AG08396 (cell line): ENCODE measurements at places on chromosomes 7 and 10.

DNA sequence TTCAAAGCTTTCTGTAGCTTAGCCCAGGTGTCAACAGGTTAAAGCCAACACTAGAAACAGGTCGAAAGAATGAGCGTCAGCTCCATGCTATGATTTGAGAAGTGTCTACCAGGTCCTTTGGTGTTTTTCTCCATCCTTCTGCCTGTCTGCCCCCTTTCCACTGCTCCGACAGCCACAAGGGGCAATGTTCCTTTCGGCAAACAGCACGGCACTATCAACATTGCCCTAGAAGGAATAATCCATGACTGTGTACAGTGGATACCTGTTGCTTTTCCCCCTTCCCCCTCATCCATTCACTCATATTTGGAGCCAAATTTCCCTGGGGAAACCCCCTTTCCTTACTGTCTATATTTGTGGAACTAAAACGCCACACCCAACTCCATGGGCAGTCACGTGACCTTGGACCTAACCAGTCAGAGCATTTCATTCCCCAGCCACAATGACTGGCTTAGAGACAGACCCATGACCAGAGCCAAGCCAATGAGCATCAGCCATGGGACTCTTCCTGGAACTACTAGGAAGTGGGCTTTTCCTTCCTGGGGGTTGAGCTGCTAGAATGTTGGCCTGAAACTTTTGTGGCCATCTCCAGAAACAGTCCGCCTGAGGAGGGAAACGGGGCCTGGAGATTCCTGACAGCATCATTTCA is 51.5 kb downstream of the AFAP1L2 start:
- no peak for DNase-seq

- DNase-seq = no peak
Observed at GRCh38 chr7:105849122-105849855, 27.1 kb downstream of the ATXN7L1 start.

DNA sequence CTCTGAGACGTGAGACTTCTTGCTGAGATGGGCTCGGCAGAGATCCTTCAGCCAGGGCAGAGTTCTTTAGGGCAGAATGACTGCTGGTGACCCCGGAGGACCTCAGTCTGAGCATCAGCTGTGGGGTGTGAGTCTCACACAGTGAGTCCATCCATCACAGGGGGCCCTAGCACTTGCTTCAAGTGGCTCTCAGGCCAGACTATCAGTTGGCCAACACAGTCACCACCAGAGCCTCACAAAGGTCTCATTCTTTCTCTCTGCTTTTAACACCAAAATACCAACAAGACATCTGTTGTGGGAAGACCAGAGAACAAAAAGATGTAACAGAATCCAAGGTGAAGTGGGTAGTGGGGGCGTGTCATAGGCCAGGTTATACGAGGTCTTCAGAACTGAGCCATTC is 345.6 kb upstream of the NRP1 start:
- no peak for DNase-seq

- peak; percentile 23 for DNase-seq
Observed at GRCh38 chr7:134813663-134814396, 34.4 kb downstream of the CALD1 start.

GRCh38 chr7:155363852-155364600 is 66.3 kb downstream of the INSIG1 start:
- DNase-seq = no peak

GRCh38 chr7:12162415-12163113 is 48.5 kb upstream of the TMEM106B start:
- DNase-seq = peak; percentile 25

GRCh38 chr7:28408960-28409715 is 3.2 kb upstream of the CREB5 start:
- peak; percentile 96 for DNase-seq

DNA sequence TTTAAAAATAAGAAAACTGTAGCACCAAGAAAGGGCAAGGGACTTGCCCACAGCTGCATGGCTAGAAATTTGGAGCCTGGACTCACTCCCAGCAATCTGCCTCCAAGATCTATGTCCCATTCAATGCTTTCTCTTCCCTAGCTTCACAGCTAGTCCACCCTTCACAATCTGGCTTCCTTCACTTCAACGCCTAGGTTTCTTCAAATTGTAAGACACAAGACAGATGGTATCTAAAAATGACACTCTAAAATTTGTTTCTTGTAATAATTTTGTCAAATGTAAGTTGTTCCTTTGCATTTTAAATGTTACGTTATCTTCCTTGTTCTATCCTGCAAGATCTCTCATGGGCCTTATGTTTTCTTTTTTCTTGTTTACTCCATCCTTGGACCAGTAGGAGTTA is 48.6 kb downstream of the CTTNBP2 start:
- DNase-seq = no peak

- DNase-seq = no peak
Observed at GRCh38 chr7:158026636-158027265, 560.9 kb downstream of the PTPRN2 start.

DNA sequence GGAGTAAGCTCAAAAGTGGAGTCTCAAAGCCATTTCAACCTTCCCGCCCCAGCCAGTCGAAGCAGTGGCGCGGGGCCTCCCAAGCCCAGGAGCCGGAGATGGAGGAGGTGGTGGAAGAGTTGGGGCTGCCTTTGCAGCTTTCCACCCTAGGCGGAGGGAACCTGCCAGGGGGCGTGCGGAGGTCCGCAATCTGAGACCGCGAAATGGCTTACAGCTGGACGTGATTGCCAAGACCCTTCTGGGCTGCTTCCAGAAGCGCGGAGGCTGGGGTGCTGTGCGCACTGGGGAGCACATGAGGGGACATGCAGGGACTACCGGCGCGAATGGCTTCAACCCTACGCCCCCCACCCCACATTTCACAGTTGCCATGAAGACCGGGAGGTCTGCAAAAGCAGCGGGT is 86.2 kb downstream of the PRR15 start:
- no peak for DNase-seq

GRCh38 chr10:69965919-69966662 is 86.6 kb upstream of the MACROH2A2 start:
- DNase-seq = peak; percentile 27

DNA sequence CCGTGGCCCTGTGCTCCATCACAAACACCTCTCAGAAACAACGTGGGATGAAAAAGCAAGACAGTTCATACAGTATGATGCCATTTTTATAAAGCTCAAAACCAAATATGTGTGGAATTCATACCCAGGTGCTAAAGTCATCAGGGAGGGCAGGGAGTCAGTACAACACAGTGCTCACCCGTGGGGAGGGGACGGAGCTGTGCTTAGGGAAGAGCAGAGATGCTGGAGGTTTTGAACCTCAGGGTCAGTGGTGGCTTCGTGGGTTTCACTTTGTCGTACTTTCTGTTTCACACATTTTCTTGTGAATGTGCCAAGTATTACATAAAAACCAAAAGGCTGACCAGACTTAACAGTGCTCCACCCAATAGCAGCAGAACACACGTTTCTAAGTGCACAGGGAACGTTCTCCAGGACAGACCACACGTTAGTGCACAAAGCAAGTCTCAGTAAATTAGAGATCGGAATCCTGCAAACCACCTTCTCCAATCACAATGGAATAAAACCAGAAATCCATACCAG is 21.2 kb downstream of the ZMIZ2 start:
- peak; percentile 68 for DNase-seq

- no peak for DNase-seq
Observed at GRCh38 chr7:28697913-28698563, 260.1 kb downstream of the TRIL start.

DNA sequence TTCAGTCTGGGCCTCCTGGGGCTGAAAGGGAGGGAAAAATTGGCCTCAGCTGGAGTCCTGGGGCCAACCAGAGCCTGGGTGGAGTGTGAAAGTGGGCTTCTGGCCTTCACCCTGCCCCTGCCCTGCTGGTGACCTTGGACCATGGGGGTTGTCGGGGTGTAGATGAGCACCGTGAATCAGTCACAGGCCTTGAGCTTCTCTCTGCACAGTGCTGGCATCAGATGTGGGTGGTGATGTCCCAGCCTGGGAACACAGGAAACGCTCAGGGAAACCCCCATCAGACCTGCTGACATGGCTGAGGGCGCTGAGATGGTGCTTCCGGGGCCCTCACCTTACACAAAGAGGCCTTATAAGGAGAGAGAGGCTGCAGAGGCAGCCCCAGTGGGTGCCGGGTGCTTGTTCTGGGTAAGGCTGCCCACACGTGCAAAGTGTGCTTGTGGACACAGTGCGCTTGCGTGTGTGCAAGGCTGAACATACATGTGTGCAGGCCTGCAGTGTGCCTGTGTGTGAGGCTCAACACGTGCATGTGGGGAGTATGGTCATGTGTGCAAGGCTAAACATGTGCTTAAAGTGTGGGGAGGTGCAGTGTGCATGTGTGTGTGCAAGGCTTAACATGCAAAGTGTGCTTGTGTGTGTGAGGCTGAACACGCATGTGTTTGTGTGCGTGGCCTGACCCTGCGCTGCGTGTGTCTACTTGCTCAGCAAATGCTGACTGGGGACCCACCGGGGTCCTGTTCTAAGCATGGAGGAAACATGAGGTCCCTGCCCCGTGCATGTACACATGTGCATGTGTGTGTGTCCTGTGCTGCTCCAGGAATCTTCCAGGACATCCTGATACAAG is 6.5 kb downstream of the ARPC1B start:
- no peak for DNase-seq

- no peak for DNase-seq
Observed at GRCh38 chr10:89245802-89246201, 5.8 kb downstream of the LIPA start.

GRCh38 chr7:131897016-131897789 is 340.8 kb upstream of the PODXL start:
- DNase-seq = no peak

GRCh38 chr10:22478555-22479334 is 133.4 kb downstream of the SPAG6 start:
- no peak for DNase-seq

- DNase-seq = peak; percentile 64
Observed at GRCh38 chr7:135320268-135320667, 86.6 kb downstream of the STRA8 start.

GRCh38 chr7:45921699-45922519 is 837 bp upstream of the IGFBP3 start:
- DNase-seq = peak; percentile 72

DNA sequence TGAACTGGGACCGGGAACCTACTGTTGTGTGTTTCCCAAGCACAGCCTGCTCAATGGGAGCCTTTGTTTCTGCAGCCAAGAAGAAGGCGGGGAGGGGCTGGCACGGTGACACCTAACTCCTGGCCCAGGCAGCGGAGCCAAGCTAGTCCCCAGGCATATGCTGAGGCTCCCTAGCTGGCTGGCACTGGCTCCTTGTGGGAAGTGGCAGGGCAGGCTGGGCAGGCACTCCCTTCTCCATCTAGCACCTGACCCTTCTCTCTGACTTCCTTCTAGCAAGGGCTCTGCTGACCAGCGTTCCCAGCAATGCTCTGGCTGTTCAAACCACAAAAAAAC is 325.0 kb downstream of the PLXNA4 start:
- peak; percentile 14 for DNase-seq

DNA sequence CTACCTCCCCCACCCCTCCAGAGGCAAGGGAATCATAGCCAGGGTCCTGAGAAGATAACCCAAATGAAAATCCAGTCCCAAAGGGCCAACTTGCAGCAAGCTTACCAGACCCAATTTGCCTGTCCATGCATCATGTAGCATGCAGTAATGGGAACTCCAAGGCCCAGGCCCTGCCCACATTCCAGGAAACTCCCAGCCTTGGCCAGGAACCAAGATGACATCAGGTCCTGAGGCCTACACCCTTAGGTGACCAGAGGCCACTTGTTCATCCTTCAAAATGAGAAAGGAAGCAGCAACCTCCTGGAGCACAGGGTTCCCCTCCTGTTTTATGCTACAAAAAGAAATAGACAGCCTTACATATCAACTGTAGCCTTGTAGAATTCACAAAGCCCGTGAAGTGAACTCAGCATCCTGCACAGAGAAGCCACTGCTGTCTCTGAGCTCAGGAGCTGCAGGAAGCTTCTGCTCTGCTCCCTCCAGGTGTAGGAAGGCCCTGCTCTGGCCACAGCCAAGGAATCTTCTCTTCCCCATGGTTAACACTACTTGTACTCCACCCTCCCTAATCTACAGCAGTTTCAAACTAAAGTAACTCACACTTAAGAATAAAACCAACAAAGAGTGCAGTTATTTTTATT is 30.3 kb upstream of the GRB10 start:
- DNase-seq = peak; percentile 78

- peak; percentile 54 for DNase-seq
Observed at GRCh38 chr7:134593530-134594392, 44.9 kb downstream of the AKR1B15 start.

- no peak for DNase-seq
Observed at GRCh38 chr10:71595649-71596048, 123.9 kb downstream of the C10orf105 start.

- DNase-seq = no peak
Observed at GRCh38 chr7:40483630-40484029, 348.8 kb downstream of the SUGCT start.

DNA sequence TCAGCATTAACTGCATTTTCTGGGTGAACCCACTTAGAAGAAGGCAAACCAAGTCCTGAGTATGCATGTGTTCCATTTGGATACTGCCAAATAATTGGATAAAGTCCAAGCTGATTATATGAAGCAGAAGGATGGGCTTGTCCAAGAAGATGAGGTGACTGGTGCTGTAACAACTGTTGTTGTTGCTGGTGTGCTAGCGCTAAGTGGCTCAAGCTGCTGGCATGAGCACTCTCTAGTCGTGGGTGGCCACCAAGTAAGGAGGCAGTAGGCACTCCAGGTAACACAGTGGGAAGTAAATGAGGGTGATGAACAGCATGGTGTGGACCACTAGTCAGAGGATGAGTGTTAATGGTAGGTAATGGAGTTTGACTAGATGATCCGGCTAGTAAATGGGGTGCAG is 80.4 kb downstream of the NRBF2 start:
- no peak for DNase-seq

GRCh38 chr7:22577470-22578001 is 77.5 kb upstream of the STEAP1B start:
- DNase-seq = peak; percentile 46

DNA sequence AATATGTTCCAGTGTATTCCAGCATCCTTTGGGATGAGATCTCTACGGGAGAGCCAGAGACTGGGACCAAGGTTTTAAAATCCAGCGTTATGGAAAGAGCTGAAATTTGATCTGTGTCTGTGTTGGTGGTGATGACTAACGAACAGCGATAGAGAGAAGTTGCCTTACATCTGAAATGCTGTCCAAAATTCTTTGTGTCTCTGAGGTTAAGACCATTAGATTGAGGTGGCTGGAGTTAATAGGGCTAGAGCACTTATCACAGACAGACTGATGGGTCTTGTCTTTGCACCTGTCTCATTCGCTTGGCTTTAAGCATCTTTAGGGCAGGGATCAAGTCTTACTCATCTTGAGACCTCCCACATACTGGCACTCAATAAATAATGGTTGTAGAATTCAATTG is 41.0 kb upstream of the RAPGEF5 start:
- no peak for DNase-seq

GRCh38 chr7:134435161-134435920 is 23.6 kb downstream of the AKR1B1 start:
- peak; percentile 56 for DNase-seq

GRCh38 chr10:60950300-60950699 is 6.3 kb upstream of the RHOBTB1 start:
- no peak for DNase-seq
